ENCODE measurements at places on chromosomes 1 and 21.
A peak's percentile ranks its signal among the peaks of the same experiment; 100 is the strongest.

GRCh38 chr1:1753607-1754005 lies 24.7 kb downstream of the NADK start:
- no peaks in the 10 kb centered on the region for H3K27me3 ChIP-seq
- peaks cover 29% of the 10 kb centered on the region for H3K36me3 ChIP-seq
- H3K4me1 ChIP-seq = peaks cover 4% of the 10 kb centered on the region

DNA sequence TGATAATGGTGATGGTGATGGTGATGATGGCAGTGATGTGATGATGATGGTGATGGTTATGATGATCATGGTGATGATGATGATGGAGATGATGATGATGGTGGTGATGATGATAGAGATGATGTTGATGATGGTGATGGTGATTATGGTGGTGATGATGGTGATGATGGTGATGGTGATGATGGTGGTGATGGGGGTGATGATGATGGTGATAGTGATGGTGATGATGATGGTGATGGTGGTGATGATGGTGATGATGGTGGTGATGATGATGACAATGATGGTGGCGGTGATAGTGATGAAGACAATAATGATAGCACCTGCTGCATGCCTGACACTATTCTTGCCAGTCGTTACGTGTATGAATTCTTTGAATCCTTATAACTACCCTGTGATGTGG lies 317.9 kb upstream of the AJAP1 start:
- no peaks in the 10 kb centered on the region for H3K4me1 ChIP-seq
- H3K36me3 ChIP-seq = no peaks in the 10 kb centered on the region
- H3K4me3 ChIP-seq = no peak overlapping the region
- DNase-seq = no peak
- no peaks in the 10 kb centered on the region for H3K27me3 ChIP-seq
- no peak overlapping the region for H3K27ac ChIP-seq

GRCh38 chr21:35390013-35390776 lies 341.1 kb upstream of the RUNX1 start:
- H3K36me3 ChIP-seq = no peaks in the 10 kb centered on the region
- H3K4me1 ChIP-seq = no peaks in the 10 kb centered on the region
- no peak overlapping the region for H3K4me3 ChIP-seq
- no peaks in the 10 kb centered on the region for H3K27me3 ChIP-seq

GRCh38 chr1:225733254-225733653 lies 44.4 kb upstream of the SRP9 start:
- no peaks in the 10 kb centered on the region for H3K36me3 ChIP-seq
- no peaks in the 10 kb centered on the region for H3K27me3 ChIP-seq
- H3K4me3 ChIP-seq = no peak overlapping the region
- no peak overlapping the region for H3K27ac ChIP-seq
- H3K4me1 ChIP-seq = peaks cover 4% of the 10 kb centered on the region

DNA sequence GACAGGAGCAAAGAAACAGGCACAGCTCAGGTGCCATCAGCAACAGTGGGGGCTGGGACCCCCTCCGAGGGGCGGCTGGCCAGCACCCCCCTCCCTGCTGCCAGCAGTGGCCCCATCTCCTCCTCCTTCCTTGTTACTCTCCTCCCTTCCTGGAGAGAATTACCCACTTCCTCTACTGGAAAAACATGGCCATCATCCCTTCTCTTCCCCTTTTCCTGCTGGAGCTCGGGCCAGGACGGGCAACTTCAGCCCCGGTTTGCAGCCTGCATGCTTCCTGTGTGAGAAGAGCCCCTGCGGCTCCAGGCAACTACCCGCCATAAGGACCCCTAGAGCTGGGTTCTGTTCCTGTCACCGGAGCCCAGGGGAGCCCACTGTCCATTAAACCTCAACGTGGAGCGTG lies 17.6 kb downstream of the MEGF6 start:
- no peak overlapping the region for H3K4me3 ChIP-seq
- peak overlapping the region; percentile 44 for H3K27ac ChIP-seq
- DNase-seq = no peak
- H3K4me1 ChIP-seq = peaks cover 6% of the 10 kb centered on the region
- no peaks in the 10 kb centered on the region for H3K27me3 ChIP-seq

DNA sequence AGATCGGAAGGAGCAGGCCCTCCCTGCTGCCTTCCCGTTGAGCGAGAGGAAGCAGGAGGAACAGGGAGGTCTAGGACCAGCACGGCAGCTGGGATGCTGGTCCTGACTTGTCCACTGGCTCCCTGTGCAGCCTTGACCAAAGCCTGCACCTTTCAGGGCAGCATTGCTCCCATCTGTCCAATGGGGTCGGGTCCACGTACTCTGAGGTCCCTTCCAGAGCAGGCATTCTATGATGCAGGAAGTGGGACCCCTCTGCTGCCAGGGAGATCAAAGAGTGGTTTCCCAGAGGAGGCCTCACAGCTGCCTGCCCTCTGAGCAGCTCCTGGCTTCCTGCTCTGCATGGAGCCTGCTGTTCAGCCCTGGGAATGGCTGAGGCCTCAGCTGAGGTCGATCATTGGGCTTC lies 21.7 kb upstream of the ZNF362 start:
- no peaks in the 10 kb centered on the region for H3K27me3 ChIP-seq
- no peaks in the 10 kb centered on the region for H3K36me3 ChIP-seq
- no peak overlapping the region for H3K4me3 ChIP-seq
- no peaks in the 10 kb centered on the region for H3K4me1 ChIP-seq

GRCh38 chr1:40508375-40509341 lies at the start of gene EXO5:
EXO5 (plus strand) TSS chr1:40508767; CDS start chr1:40514545, 5,778 bp downstream.
- peak; percentile 90 for DNase-seq
- peak within 1 kb of the TSS; percentile 68 for H3K4me3 ChIP-seq
- peak within 1 kb of the TSS; percentile 76 for H3K27ac ChIP-seq
- H3K27me3 ChIP-seq = no peaks in the 10 kb centered on the region
